ENCODE measurements at places on chromosomes 4 and X.
A peak's percentile ranks its signal among the peaks of the same experiment; 100 is the strongest.

DNA sequence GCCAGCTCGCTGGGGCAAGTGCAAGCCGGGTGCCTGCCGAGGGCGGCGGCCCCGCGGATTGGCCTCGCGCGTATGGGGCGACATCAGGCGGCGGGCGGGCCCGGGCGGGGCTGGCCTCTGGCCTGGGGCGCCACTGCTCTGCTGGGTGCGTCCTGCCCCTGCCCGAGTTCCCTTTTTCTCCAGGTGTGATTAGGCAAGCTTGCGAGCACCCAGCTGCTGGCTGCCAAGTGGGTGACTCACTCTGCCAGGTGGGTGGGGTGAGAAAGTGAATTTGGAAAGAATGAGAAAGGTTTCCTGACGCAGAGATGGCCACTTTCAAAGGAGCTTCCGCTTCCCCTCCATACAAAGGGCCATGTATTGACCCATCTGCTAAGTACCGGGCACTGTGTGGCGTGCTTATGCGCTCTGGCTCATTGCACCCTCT lies 32.5 kb downstream of the FGFBP1 start:
- no peak for DNase-seq

- DNase-seq: no peak
These were observed 32.5 kb downstream of the SULT1B1 start for GRCh38 chr4:69727926-69728325.

DNA sequence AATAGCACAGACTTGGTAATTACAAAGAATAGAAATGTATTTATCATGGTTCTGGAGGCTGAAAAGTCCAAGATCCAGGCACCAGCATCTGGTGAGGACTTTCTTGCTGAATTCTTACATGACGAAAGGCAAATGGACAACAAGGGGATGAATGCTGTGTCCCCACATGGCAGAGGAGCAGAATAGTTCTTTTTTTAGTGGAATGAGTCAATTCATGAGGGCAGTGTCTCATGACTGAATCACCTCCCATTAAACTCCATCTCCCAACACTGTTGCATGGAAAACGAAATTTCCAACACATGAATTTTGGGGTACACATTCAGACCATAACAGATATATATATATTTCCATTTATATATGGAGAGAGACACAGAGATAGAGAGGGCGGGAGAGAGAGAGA lies 628.3 kb downstream of the TRIML1 start:
- DNase-seq: no peak

DNA sequence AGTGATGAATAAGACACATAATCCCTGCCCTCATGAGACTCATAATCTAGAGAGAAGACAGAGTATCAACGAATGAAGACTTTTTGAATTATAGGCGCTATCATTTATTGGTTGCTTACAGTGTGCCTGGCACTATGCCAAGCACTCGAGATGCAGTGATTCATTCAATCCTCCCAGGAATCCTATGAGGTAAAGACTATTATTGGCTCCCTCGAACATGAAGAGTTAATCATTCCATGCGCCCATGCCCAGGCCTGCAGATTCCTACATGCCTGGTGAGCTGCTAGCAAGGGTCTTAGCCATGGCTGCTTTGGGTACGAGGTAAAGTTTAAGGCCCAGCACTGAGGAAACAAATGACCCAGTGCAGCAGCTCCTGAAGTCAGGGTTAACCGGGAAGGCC lies 47.0 kb downstream of the TEX13B start:
- no peak for DNase-seq

DNA sequence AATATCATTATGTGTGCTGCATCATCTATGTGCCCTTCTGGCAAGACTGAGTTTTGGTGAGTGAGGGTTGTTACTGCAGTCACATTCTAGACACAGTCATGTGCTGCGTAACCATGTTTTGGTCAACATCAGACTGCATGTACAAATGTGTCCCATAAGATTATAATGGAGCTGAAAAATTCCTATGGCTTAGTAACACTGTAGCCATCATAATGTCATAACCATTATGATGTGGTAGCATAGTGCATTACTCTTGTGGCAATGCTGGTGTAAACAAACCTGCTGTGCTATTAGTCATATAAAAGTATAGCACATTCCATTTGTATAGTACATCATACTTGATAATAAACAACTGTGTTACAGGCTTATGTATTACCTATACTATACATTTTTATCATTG lies 198.1 kb upstream of the NUDT6 start:
- no peak for DNase-seq

- DNase-seq: no peak
These were observed 20.1 kb downstream of the ATP5ME start for GRCh38 chr4:653831-654502.

GRCh38 chrX:19747652-19748610 lies 139.5 kb downstream of the SH3KBP1 start:
- DNase-seq: no peak

DNA sequence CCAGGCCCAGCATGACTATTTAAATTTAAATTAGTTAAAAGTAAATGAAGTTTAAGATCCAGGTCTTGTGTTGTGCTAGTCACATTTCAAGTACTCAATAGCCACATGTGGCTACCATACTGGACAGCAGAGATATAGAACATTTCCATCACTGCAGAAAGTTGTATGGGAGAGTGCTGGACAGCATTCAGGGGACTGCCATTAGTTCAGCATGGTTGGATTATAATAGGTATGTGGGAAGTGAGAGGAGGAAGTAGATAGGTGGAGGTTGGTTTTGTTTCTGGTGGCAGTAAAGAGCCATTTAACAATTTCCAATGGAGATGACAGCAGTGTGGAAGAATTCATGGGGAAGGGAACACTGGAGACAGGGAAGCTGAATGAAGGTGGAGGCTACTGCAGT lies 42.1 kb downstream of the ERVMER34-1 start:
- DNase-seq: no peak

DNA sequence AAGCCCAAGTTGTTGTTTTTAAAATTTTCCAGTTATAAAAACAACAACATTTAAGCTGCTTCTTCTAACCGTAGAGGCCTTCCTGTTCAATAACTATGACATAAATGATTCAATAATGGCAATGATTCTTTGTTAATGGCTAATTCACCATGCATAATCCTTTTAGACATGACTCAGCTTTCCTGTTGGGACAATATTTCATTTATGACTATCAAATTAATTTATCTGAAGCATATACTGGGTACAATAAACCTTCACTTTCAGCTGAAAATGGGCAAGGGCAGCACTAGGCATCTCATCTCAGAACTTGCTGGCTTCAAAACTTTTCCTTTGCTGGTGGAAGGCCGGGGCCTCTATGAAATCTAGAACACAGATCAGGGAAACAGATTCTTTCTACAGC lies 38.9 kb downstream of the TBC1D9 start:
- DNase-seq: no peak

DNA sequence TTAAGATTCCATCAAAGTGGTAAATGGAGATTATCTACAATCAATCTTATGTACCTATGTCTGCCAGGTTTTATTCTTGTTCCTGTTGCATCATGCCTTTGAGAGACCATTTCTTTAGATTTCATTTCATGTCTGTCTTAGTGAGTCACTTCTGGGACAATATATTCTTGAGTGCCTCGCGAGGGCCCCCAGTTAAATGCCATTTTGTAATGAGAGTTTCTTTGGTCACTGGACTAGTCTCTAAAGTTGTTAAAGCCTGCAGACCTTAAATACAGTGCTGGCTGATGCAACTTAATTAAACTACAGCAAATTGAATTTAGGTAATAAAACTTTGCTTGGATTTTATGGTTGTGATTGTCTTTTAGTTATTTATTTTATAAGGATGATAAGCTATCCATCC lies 87.2 kb upstream of the PITX2 start:
- DNase-seq: no peak

GRCh38 chr4:138646383-138646782 lies 369.2 kb upstream of the NOCT start:
- no peak for DNase-seq

GRCh38 chr4:127580891-127581290 lies 51.9 kb upstream of the INTU start:
- no peak for DNase-seq

GRCh38 chrX:121365572-121366161 lies 318.3 kb downstream of the GLUD2 start:
- no peak for DNase-seq

DNA sequence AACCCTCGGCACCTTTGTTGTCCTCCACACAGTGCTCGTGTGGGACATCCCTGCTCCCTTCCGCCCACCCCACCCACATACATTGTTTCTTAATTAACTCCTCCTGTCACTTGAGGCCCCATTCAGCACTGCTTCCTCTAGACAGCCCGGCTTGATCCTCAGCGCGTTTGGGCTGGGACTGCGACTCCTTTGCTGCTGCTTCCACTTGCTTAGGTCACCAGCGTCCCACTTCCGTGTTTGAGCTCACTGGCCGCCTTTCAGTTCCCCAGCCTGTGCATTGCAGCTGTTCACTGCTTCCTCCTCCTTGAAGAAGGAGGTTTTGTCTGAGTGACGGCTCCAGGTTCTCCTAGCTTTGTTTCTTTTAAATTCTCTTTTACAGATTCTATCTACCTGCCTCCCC lies 16.1 kb downstream of the RNF4 start:
- peak; percentile 40 for DNase-seq

DNA sequence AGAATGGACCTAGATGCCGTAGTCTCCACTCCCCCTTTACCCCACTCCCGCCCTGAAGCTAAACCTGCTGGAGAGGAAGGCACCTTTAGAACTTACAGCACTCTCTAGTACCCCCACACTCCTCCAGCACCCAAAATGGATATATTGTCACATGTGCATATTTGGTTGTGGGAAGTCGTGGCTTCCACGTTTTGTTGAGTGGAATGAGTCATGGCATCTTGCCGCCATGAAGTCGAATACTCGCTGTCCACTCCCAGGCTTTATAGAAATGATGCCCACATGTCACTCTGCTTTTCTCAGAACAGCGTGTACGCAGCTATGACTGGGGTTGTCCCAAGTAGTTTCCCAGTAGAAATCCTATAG lies 545 bp downstream of the ABCE1 start:
- DNase-seq: peak; percentile 82

DNA sequence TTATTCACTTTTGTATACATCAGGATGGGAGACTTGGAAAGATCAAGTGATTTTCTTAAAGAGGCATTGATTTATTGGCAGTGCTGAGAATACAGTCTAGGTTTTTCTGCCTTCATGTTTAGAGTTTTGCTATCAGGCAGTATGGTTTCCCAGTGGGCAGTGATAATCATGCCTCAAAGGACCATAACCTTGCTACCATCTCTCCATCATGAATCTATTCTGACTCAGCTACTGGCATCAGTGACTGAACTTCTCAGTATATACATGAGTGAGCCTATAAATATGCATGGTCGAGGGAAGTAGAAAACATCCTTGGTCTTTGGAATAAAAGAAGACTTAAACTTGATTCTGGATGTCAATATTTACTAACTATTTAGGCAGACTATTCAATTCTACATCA lies 562.0 kb upstream of the AADAT start:
- no peak for DNase-seq

GRCh38 chr4:25123236-25123635 lies 37.0 kb downstream of the SEPSECS start:
- no peak for DNase-seq

DNA sequence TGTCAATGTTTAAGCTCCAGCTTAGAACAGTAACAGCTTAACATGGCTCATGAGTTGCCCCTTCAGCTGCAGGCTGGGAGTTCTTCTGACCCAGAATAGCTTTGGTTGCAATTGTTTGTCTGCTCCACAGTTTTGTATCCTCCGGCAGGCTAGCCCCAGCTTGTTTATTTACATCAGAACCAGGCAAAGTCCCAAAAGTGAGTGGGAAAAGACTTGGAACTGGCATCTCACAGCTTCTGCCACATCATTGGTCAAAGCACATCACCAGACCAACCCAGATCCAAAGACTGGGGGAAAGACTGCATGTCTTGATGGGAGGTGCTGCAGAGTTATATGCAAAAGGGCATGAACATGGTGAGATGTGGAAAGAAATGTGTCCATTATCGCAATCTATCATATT lies 231.2 kb upstream of the CPEB2 start:
- DNase-seq: no peak

- no peak for DNase-seq
These were observed 15.3 kb downstream of the PDK3 start for GRCh38 chrX:24480400-24480865.

- no peak for DNase-seq
These were observed 9.7 kb downstream of the GC start for GRCh38 chr4:71774136-71774535.

- DNase-seq: no peak
These were observed 973.3 kb downstream of the PCDH18 start for GRCh38 chr4:136558940-136559494.

GRCh38 chr4:67701517-67701850 lies 529 bp upstream of the UBA6 start:
- no peak for DNase-seq

DNA sequence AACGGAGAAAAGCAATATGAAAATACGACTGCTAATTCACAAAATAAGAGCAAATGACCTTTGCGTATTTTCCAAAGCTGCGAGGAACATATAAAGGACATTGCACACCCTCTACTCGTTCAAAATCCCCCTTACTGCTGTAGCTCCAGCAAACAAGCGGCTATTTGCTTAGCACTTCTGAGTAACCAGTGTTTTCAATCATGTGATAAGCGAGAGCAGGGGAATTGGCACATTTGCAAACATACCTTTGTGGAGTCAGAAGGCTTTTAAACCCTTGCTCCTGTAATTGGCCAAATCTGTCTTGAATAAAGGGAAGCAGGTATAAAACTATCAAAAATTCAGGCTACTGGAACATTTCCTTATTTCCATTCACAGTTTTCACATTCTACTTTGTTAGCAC lies 610.2 kb downstream of the UBE2NL start:
- no peak for DNase-seq

GRCh38 chrX:141879616-141880015 lies 24.1 kb upstream of the MAGEC1 start:
- DNase-seq: no peak

GRCh38 chrX:123833387-123833786 lies 26.5 kb upstream of the XIAP start:
- peak; percentile 79 for DNase-seq

DNA sequence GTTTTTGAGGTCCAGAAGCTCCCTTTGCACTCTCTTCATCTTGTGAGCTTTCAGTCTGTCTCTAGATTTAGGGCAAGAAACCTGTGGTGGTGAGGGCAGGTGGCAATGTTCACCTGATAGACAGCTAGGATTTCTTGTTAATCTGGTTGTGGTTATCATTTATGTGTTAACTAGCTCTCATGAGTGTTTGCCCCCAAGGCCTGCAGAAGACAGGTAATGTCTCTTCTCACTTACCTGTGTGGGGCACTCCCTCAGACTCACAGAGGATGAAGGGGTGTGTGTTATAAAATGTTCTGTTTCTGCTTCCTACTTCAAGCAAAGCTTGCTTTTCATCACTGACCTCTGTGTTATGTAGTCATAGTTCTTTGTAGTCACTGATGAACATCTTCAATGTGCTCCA lies 17.8 kb downstream of the EGF start:
- no peak for DNase-seq

- no peak for DNase-seq
These were observed 35.4 kb downstream of the SNX25 start for GRCh38 chr4:185244763-185245162.

Data from erythroblast (primary cell).